ENCODE measurements at places on chromosomes 3 and 15.

GRCh38 chr15:96974761-96975160, 644.3 kb downstream of the NR2F2 start:
- DNase-seq = no peak

GRCh38 chr3:41317718-41318117, 118.4 kb downstream of the CTNNB1 start:
- DNase-seq = no peak

DNA sequence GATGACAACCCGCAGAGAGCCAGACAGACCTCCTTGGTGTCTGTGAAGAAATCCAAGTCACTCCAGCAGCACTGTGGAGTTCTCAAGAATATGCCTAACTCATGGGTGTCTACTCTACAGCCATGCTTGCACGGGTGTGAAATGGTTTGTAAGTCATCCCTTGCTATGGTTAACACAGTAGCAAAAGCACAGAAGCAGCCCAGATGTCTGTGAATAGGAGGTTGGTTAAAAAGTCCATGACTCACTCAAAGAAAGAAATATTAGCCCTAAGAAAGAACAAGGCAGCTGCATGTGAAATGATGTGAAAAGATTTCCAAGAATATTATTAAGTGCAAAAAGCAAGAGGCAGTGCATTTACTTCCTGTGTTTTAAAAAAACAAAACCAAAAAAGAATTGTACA, 12.1 kb upstream of the LIMD1 start:
- DNase-seq = no peak

- no peak for DNase-seq
Observed at GRCh38 chr15:48721061-48721810, 75.7 kb upstream of the FBN1 start.

DNA sequence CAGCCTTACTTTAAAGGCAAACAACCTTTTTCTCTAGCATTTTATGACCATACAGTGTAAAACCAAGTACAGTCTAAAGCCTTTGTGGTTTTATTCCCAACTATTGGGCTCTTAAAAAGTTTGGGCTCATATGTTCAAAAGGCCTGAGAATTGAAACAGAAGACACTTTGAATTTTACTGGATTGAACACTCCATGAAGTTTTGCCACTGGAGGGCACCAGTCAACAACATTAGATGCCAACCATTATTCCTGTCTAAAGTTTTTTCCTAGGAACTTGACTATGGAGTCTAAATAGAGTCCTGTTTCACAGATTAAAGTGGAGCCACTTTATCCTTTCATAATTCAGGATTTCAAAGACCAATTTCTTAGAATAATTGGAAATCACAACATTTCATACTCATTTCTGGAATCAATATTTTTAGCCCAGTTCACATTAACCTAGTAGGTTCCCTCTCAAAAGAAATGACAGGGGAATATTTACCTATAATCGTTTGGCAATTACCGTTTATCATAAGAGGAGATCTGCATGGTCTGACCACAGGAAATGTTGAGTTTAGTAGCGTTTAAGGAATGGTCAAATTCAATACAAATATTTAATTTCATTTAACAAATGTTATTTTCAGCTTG, 244.1 kb upstream of the PDZRN3 start:
- DNase-seq = no peak

GRCh38 chr3:172461530-172462138, 13.4 kb upstream of the GHSR start:
- no peak for DNase-seq

DNA sequence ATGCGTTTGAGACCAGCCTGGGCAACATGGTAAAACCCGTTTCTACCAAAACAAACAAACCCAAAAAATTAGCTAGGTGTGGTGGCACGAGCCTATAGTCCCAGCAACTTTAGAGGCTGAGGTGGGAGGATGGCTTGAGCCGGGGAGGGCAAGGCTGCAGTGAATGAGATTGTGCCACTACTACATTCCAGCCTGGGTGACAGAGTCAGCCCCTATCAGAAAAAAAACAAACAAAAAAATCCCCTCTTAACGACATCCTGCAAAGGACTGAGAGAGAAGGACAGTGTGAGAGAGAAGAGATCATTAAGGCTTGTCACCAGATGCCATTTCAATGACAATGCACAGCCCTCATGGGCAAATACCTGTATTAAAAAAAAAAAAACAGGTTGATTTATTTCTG, 266.7 kb upstream of the ATP10A start:
- DNase-seq = no peak

DNA sequence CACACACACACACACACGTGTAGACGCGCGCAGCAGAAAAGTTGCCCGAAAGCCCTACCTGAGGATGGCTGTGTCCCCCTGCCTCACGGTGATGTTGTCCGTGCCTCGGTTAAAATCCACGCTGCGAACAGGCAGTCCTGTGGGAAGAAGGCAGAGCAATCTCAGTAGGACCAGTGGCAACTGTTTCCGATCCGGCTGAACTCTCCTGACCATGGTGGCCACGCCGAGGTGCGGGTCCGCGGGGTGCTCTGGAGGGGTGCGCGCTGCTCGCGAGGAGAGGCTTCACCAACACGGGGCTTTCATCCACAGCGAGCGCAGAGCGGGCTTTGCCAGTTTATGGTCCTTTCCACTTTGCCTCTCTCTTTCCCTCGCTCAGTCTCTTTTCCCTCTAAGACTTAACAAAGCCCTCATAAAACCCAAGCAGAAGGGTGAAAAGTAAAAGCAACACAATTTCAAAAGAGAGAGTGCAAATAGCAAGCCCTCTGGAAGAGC, 422 bp downstream of the LSAMP start:
- peak; percentile 36 for DNase-seq

DNA sequence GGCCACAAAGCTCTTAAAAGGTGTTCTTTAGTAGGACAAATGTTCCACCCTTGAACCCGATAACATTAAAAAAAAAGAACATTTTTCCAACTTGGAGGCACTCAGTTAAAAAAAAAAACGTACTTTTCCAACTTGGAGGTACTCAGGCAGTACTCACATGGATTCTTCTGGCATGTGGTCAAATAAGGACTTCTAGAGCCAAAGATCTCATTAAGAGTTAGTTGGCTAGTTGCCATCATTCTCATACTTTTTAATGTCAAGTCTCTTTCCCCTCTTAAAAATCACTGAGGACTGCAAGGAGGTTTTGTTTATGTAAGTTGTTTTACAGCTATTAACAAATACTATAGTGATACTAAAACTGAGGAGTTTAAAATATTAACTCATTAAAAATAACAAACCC, 101.0 kb downstream of the CADPS start:
- peak; percentile 76 for DNase-seq

DNA sequence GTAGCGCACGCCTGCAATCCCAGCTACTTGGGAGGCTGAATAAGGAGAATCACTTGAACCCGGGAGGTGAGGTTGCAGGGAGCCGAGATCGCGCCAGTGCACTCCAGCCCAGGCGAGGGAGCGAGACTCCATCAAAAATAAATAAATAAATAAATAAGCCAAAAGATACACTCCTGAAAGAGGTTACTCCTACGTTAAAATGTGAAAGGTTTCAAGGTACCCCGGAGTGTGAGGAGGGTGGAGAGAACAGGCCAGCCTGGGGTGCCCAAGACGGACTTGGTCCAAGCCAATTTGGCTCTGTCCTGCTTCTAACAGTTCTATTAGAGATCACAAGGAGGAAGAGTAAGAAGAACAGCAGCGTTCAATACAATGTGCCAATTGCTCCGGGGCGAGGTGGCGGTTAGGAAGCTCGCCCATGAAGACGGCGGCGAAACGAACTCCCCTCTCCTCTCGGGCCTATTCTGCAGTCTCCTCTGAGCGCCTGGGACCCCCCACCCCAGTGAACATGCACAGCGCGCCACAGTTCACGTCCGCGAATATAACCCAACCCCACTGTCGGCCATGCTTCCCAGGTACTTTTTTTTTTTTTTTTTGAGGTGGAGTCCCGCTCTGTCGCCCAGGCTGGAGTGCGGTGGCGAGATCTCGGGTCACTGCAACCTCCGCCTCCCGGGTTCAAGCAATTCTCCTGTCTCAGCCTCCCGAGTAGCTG, 942 bp downstream of the ELP6 start:
- peak; percentile 4 for DNase-seq

DNA sequence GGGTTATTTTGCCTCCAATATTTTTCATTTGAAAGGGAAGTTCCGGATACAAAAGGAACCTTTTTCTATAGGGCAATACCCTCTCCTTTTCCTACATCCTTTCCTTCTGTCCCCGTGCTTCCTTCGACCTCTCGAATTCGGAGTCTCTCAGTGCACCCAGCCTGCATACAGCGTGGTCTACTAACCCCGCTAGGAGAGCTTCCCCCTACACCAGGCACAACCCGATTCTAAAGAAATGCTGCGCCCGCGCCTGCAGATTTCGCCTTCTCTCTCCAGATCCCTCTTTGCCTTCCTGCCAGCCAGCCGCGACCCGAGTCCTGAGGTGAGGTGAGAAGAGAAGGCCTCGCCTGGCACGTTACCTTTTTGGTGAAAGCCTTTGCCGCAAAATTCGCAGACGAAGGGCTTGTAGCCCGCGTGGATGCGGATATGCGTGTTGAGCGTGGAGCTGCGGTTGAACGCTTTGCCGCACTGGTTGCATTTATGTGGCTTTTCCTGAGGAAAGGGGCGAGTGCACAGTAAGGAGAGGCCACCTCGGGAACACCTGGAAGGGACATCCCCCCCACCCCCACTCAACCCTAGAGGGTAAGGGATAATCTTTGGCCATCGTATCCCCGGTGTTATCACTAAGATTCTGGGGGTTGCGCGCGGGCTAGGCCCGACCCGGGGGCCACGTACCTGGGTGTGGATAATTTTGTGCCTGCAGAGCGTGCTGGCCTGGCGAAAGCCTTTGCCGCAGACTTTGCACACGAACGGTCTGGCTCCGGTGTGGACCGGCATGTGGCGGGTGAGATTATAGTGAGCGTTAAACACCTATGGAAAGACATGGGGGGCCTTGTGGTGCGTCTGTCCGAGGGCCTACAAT, 2.3 kb downstream of the FEZF2 start:
- no peak for DNase-seq

Data from DMS79 treated with DMSO at 0.1 percent for 48 hours (cell line).